Dermis microvascular lymphatic vessel endothelial cell (primary cell): ENCODE measurements at places on chromosomes 4 and X.
A peak's percentile ranks its signal among the peaks of the same experiment; 100 is the strongest.

DNA sequence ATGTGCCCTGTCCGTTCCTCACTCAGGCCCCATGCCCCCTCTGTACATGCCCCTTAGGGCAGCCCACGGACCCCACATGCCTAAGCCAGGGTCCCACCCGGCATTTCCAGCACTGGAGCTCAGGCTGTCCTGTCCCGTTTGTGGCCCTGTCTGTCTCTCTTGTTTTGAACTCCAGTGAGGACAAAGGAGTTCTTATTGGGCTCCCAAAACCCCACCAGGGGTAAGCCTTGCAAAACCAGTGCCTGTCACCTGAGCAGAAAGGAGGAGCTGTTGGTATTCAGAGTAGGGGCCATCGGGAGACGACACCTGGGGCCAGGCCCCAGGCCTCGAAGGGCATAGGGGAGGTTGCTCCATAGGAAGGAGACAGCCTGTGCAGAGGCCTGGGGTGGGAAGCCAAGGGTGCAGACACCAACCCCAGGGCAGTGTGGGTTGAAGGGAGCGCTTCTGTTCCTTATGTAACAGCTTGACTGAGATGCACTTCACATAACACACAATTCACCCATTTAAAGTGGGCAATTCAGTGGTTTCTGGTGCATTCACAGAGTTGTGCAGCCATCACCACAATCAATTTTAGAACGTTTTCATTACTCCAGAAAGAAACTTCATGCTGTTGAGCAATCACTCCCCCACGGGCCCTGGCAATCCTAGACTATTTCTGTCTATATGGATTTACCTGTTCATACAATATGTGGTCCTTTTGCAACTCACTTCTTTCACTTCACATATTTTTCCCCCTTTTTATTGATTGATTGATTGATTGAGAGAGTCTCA lies 31.7 kb downstream of the MAN2B2 start:
- no peak for DNase-seq

DNA sequence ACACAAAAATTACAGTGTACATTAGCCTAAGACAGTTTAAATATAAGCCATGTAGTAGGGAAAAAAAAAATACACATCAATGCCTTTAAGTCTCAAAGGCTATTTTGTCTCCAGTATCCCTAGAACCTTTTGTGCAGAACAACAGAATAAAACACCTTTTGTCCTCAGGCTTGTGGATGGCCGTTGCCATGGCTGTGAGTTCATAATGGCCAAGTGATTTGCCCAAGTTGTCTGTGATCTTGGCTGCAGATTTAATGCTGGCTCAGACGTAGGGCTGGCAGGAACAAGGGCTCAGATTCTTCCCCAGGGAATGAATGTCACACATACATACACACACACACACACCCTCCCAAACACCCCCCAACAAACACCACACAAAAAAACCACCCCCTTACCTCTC lies 25.3 kb downstream of the GPM6B start:
- DNase-seq = no peak

- DNase-seq = no peak
These were observed 96.7 kb downstream of the CORIN start for GRCh38 chr4:47741200-47741599.

DNA sequence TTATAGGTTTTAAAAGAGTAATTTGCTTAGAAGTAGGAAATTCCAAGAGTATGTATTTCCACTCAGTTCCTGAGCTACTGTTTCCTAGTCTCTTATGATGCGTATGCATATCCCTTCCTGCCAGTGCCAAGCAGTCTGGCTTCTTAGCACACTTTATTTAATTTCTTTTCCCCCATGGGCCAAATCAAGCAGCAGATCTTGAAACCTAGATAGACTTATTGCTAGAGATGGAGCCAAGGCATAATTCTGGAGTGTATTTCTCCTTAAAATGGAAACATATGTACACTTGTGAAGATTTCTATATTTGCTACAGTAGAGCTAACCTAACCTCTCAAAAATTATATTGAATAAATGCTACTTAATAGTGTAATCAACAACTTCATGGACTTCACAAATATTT lies 2337.6 kb downstream of the PCDH7 start:
- DNase-seq = no peak

GRCh38 chr4:114598191-114599121 lies at the start of gene UGT8:
Gene UGT8, plus strand, starts transcription at chr4:114598807. Its CDS starts 24,074 bp downstream, at chr4:114622881.
- DNase-seq = peak; percentile 5

GRCh38 chr4:32748498-32748897 lies 2028.3 kb downstream of the PCDH7 start:
- no peak for DNase-seq

DNA sequence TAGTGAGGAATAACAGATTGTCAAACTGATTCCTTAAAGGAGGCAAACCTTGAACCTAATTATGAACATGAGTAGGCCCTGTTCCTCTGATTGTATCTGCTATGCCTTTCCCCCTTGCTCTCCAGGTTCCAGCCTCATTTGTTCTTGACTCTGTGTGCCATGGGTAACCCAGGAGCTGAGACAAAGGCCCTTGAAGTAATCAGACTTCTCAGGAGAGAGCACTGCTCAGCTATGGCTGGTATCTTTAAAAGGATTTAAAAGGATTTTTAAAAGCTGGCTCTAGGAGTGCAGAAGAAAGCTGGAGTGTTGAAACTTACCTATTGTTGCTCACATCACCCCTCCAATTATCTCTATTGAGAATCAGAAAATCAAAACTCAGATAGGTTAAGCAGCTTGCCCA lies 1565.5 kb upstream of the AGA start:
- no peak for DNase-seq

DNA sequence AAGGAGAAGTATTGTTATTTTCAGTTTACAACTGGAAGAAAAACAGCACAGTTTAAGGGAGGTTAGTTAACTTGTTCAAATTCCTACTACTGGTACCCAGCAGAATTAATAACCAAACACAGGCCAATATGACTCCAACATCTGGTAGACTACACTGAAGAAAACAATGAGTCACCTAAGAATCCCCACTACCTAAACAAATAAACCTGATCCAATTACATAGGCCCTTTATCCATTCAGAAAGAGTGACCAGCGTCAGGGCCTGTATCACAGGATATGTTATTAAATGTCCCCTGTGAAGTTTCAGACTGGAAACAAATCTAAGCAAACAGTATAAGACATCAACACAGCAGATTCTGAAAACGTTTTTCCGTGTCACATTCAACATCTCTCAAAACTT lies 492.5 kb upstream of the INTU start:
- DNase-seq = no peak

GRCh38 chr4:56611501-56611900 lies 69.6 kb downstream of the HOPX start:
- no peak for DNase-seq
